ENCODE measurements at places on chromosomes 12 and 14.

DNA sequence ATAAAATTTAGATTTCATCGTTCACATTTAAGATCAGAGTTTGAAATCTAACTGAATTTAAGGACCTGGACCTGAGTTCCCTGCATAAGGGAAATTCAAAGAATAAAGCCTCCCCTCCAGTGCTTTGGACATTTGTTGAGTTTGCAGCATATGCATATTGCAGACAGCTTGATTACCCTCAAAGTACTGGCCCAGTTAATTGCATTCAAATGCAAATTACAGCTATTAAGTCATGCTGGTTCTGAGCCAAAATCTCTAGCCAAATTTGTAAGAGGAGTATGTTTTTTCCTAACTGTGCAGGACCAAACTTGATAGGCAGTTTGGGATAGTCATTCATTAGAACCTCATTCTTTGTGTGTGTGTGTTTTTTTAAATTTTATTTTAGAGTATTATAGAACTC is 9.1 kb upstream of the KIF21A start:
- no peak for DNase-seq

- peak; percentile 65 for DNase-seq
Observed at GRCh38 chr12:4307593-4308333, 13.2 kb upstream of the TIGAR start.

- no peak for DNase-seq
Observed at GRCh38 chr12:106359646-106360399, 2.3 kb downstream of the POLR3B start.

- peak; percentile 45 for DNase-seq
Observed at GRCh38 chr12:93571925-93572711, at the start of gene SOCS2. Gene SOCS2 (plus strand): TSS chr12:93572675. CDS start chr12:93572898, 223 bp downstream.

DNA sequence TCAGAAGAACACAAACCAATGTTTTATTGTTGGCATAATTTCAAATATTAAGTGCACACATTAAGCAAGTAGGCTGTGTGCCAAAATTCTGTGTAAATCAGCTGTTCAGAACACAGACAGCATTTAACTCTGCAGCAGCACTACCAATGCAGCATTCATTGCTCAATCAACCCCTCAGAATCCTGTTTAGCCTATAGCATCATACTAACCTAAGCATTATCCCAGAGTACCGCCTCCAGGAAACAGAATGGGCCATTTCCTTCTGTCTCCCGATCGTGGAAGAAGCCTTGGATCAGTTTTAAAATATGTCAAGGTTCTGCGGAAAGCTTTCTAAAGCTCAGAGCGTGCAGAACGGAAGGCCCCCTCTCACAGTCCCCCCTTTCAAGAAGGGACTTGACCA is 3.3 kb downstream of the IL26 start:
- peak; percentile 41 for DNase-seq

DNA sequence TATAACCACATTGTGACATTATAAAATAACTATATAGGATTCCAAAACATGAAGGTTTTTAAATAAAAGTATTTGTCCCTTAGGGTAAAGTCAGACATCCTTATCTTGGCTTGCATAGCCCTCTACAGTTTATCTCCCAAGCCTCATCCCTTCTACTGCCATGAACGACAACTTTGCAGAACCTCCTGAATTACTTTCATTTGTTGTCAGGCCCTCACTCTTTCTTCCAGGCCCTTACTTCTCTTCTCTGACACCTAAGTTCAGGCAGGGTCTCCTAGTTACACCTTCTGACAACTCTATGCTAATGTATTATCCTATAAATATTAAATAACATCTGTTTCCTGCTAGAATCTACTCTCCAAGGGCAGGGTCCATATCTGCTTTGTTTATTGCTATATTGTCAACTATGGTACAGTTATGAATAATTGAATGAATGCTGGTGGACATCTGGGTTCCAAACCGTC is 115.7 kb upstream of the MDM1 start:
- no peak for DNase-seq

DNA sequence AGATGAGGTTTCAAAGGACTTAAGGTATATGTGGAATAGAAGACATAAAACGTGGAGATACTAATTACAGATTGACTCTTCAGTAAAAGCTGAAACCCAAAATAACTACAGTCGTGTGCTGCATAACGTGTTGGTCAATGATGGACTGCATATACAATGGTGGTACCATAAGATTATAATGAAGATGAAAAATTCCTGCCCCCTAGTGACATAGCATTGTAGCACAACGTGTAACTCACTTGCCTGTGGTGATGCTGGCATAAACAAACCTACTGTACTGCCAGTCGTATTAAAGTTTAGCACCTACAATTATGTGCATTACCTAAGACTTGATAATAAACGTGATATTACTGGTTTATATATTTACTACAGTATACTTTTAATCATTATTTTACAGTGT is 150.3 kb downstream of the LRRK2 start:
- no peak for DNase-seq

DNA sequence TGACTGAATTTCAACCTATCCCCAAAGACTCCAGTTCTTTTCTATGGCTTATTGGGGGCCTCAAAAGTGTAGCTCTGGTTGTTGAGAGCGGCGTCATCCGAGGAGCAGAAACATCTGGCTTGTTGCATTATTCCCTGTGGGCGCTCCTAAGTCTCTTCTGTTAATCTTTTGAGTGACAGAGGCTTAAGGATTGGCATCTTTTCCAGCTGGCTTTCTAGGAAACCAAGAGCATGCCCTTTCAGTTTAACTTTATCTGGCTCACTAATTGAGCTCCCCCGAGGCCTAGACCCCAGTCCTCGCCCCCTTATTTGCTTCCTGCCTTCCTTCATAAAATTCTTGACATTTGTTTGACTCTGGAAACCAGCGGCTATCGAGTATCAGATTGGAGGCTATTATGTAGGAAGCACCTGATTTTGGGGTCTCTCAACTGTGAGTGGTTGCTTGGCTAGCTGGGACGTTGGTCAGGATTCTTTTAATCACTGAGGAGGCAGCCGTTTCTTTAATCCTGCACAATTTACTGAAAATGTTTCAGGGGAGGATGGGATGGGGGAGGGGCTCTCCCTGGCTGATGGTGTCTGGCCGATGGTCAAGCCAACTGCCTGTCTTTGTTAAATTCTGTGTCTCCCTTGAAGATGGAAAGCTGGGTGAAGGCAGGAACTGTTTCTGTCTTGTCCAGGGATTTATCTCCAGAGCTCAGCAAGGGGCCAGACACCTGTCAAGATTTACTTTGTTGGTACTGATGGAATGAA is 3.1 kb downstream of the SMOC1 start:
- no peak for DNase-seq

GRCh38 chr12:59020073-59020946 is 100.0 kb upstream of the LRIG3 start:
- DNase-seq: no peak

DNA sequence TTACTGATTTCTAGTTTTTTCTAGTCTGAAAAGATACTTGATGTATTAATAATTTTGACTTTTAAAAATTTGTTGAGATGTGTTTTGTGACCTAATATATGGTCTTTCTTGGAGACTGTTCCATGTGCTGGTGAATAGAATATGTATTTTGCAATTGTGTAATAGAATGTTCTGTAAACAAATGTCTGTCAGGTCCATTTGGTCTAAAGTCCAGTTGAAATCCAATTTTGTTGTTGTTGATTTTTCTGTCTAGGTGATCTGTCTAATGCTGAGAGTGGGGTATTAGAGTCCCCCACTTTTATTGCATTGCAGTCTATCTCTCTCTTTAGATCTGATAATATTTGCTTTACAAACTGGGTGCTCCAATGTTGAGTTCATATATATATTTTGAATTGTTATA is 175.8 kb downstream of the RPAP3 start:
- no peak for DNase-seq

- DNase-seq: no peak
Observed at GRCh38 chr14:93832081-93832480, 43.8 kb upstream of the PRIMA1 start.

DNA sequence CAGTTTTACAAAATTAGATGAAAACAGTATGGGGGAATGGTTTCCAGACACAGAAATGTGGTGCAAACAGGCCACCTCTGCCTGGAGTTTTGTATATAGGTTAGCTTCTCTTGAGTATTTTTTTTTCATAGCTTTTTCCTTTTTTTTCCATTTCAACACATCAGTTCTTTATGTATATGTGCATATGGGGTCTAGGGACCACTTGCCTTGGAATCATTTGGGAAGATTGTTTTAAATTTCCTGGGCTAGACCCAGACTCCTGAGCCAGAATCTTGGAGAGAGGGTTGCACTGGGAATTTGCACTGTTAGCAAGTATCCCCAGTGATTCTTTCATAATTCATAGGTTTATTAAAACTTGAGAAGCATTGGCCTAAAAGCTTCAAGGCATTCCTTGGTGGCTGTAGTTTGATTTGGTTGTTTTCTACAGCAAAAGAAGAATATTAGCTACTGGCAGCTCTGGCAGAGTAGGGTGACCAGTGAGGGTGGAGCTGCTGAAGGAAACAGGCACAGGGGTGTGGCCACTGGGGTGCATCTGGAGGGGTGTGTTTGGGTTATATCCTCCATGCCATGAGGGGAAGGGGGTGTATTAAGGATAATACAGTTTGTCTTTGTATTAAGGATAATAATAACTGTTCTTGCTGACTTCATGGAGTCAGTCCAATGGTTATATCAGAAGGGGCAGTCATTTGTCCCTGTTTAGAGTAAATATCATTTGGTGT is 22.8 kb downstream of the PPP1R36 start:
- DNase-seq: no peak

DNA sequence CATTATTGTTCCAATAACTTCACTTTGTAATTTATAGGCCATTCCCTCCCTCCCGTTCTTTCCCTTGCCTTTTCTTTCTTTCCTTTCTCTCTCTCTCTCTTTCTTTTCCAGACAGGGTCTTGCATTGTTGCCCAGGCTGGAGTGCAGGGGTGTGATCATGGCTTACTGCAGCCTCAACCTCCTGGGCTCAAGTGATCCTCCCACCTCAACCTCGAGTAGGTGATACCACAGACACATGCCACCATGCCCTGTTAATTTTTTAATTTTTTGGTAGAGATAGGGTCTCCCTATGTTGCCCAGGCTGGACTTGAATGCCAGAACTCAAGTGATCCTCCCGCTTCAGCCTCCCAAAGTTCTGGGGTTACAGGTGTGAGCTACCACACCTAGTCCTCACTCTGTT is 6.8 kb upstream of the POU6F1 start:
- no peak for DNase-seq

DNA sequence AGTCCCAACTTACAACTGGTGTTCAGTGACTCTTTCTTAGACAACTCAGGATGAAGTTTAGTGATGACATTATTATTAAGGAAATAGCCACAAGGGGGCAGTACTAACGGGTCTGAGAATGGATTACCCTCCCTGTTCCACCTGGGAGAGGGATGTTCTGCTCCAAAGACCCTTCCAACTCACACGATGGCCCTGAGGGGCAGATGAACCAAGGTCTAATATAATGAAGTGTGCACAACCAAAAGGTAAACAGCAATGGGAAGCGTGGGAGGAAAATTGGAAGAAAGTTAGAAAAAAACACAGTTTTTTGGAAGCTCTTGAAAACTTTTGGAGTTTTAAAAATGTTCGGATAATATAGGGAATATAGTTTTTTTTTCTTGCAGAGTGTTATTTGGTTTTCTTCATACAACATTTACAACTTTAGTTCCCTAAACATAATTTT is 24.0 kb downstream of the FGF6 start:
- DNase-seq: peak; percentile 10

DNA sequence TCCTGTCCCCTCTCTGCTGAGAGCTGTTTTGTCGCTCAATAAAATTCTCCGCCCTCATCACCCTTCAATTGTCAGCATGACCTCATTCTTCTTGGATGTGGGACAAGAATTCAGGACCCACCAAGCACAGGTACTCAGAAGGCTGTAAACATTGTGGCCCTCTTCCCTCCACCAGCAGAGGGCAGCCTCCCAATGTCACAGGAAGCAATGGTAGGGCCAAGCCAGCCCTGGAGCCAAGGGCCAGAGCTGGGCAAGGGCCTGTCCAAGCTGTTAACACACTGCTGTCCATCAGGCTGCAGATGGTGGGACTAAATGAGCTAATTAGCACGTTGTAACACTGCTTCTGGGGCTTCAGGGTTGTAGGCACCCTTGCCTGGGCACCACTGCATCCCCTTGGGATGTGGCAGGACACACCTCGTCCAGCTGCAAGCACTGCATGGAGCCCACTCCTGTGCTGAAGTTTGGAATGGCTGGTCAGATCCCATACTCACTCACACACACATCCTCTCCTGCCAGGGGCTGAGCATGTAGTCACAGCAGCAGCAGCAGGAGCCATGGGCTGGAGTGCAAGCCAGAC is 62.7 kb upstream of the HECTD1 start:
- DNase-seq: peak; percentile 19

DNA sequence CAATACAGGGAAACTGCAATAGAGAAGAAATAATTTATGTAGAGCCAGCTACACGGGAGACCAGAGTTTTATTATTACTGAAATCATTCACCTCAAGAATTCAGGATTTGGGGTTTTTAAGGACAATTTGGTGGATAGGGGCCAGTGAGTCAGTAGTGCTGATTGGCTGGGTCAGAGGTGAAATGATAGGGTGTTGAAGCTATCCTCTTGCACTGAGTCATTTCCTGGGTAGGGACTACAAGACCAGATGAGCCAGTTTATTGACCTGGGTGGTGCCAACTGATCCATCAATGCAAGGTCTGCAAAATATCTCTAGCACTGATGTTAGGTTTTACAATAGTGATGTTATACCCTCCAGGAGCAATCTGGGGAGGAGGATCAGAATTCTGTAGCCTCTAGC is 486.3 kb downstream of the LRIG3 start:
- peak; percentile 64 for DNase-seq

- no peak for DNase-seq
Observed at GRCh38 chr12:119241580-119242169, 62.9 kb downstream of the HSPB8 start.

DNA sequence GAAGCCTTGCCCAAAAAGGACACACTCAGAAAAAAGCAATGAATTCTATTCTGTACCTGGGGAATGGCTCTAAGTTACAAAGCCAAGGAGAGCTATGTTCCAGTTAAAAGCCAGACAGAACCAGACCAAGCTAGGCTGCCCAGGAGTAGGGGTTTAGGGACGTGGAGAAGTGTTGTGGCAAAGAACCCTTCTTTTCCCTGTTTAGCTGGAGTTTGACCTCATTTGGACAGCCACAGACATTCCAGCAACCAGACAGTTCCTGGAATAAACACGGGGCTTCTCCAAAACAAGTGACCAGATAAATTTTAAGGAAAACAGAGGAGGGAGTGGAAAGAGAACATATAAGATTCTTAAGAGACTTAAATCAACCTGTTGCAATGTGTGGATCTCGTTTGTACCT is 62.3 kb downstream of the GCH1 start:
- DNase-seq: no peak

DNA sequence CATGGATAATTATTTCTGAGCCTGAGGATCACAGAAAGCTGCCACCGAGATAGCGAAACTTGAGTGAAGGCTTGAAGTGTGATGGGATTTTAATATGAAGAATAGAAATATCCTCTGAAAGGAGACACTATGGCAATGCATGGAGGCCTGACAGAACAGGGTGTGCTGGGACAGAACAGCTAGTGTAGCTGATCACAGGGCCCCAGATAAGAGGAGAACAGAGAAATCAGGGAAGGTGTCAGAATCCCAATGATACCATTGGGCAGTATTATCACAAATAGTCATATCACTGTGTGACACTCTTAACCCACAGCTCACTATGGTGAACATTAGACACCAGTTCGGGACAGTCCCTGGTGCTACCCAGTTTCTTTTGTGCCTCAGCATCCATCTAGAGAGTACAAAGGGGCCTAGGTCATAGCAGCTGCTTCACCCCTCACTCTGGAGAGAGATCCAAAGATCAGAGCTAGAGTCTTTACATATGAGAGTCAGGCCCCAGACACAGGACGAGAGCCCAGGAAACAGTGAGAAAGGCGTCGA is 506 bp upstream of the OR10P1 start:
- DNase-seq: no peak

- DNase-seq: peak; percentile 89
Observed at GRCh38 chr12:105538880-105539279, 208.4 kb downstream of the C12orf75 start.

- DNase-seq: no peak
Observed at GRCh38 chr12:111316671-111317070, 52.2 kb downstream of the PHETA1 start.

All from fibroblast of skin of right biceps (primary cell).